ENCODE measurements at places on chromosomes 6 and 20.

- no peak for DNase-seq
Measured at GRCh38 chr6:166236596-166236995, 68.9 kb upstream of the TBXT start.

- DNase-seq: no peak
Measured at GRCh38 chr6:56549014-56549413, 93.7 kb downstream of the DST start.

DNA sequence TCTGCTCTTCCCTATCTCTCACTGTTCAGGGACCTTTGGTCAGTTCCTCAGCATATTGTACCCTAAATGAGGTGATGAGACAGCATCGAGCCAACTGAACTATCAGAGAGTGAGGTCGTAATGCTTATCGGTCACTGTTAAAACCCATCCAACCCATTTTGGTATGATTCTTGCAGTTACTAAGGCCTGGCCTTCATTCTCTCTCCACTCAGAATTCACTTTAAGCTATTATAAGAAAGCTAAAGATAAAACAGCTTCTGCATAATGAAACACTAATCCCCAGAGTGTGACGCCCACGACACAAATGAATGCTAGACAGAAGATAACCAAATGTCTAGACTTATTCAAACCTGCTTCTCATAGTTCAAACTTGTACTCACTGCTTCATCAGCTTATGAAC, 175.8 kb downstream of the GMPR start:
- DNase-seq: no peak

DNA sequence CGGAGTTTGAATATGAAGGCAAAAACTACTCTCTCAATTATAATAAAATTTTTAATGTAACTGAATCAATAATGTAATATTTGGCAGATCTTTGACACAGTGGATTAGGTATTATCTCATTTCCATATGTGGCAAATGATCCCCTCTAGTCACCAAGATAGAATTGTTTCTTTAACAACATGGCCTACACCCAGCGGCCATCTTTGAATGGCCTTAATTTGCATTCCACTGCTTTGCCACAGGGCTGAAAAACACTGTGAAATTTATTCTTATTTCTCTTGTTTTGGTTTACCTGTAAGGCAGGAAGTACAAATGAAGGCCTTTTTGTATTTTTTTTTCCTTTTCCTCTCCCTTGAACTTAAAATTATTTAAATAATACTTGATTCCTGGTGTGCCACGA, 162.6 kb upstream of the SCGN start:
- DNase-seq: no peak

GRCh38 chr20:57480444-57481160, 44.3 kb downstream of the CTCFL start:
- no peak for DNase-seq

GRCh38 chr6:64914124-64914523, 792.9 kb downstream of the EYS start:
- DNase-seq: no peak
